ENCODE measurements at places on chromosomes 4 and X.

DNA sequence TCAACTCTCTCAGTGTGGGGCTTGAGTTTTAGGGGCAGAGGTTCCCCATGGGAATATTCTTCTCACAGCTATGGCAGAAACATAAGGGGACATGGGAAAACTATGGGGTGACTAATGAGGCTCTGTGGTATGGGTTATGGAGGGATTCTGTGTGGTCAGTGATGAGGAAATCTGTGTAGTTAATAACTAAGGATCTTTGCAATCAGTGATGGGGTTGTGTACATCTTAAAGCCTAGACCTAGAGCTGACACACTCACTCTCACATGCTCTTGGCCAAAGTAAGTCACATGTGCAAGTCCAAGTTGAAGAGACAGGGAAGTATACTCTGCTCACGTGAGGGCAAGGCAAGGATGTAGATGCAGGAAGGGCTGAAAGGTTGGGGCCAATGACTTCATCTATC, 86.4 kb upstream of the UXT start:
- DNase-seq: no peak

DNA sequence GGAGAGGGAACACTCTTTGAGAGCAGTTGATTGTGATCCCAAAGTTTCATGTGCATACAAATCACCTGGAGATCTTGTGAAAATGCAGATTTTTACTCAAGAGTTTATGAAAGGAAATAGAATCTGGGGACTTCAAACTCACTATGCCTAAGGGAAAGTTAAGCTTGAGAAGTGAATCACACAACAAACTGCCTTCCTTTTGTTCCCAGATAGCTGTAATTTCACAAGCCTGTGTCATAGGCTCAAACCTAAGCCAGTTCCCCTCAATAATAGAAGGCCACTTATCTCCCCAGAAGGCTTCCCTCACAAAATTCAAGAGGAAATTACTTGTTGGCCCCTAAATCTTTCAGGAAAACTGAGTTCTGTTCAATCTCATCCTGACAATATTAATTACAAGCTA, 132.8 kb upstream of the MAGEB16 start:
- DNase-seq: no peak

- no peak for DNase-seq
Measured at GRCh38 chrX:5869786-5870185, 358.9 kb downstream of the NLGN4X start.

DNA sequence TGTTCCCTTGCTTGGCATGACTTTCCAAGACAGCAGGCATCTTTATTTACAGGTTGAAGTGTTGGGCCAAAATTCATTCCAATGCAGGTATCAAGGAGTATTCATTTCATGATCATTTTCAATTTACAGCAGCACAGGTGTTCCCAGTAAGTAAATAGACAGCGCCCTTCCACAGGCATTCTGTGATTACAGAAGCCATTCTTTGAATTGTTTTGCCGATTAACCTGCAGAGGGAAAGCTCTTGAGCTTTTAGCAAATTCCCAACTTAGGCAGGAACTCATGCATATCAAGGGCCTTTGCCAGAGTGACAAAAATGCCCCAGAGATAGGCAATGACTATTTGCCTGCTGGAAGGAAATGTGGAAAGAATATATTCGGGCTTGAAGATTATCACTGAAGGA, 6.8 kb downstream of the TXK start:
- DNase-seq: no peak

DNA sequence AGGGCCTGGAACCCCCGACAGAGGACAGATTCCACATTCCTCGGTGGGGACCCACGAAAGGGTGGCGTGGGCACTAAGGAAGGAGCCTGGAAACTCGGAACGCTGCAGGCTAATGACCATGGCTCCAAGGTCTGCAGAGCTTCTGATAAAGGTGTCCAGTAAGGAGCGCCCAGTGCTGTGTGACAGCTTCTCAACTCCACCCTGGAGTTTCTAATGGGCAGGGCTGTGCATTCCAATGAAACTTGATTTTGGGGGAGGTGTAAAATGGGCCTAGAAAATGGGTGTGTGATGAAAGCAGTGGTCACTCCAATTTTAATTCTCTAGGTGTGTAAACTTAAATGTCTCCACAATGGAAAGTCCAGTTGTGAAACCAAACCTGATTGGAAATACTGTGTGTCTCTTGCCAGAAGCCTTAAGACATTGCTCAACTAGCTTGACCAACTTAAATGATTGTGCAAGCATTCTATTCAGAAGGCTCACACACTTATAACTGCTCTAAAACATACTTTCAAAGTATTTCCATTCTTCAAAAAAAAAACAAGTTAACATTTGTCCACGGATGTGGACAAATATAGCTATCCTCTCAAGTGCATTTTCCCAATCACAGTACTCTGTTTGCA, 52.1 kb downstream of the XAGE2 start:
- DNase-seq: no peak

- peak; percentile 11 for DNase-seq
Measured at GRCh38 chrX:11791090-11791489, 33.1 kb downstream of the MSL3 start.

DNA sequence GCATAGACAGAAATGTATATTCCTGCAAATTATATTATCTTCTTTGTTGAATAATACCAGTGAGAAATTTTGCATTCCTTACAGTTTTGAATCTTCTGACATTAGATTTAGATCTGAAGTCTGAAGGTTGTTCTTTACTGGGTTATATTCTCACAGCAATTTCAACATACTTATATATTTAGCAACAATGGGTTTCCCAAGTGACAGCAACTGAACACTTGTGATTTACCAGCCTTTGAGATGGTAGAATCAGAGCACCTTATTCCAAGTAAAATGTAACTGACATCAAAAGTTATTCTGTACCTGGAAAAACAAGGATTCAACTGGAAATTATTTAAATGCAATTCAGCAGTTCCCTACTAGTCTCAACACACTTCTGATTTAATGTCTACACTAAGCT, 66.0 kb downstream of the RELL1 start:
- DNase-seq: no peak

DNA sequence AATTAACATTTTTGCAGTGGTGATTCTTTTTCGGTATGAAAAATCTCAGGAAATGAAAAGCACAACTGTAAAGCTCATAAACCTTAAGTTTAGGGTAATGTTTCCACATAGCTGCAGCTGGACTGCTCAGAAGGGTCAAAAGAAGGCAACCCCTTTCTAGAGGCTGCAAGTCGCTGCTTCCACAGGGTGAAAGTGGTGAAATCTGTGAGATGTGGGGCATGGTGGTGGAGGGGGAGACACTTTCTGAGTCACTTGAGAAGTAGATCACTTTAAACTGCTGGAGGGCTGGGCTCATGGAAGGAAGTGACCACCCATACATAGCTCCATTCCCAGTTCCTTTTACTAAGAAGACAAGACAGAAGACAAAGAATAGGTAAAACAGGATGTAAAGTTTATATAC, 8.7 kb downstream of the SFRP2 start:
- no peak for DNase-seq

All from HEK293T (cell line).